T-helper 1 cell (primary cell): ENCODE measurements at places on chromosomes 1 and 21.
A peak's percentile ranks its signal among the peaks of the same experiment; 100 is the strongest.

DNA sequence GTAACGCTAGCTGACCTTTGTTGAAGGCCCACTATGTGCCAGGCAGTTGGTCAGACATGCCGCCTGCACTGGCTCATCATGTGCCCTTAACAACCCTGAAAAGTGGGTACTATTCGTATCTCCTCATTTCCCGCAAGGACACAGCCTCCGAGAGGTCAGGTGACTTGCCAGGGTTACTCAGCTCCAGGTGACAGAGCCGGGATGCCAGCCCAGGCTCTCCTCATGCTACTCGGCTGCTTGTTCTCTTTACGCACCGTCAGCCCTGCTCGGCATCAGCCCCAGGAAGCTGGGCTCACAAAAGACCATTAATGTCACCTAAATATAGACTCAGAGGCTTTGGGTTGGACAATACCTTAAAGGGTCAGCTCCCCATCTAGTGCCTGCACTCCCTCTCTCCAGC, 29.0 kb downstream of the GRHL3 start:
- DNase-seq, result no peak

GRCh38 chr1:199878823-199879222, 148.7 kb upstream of the NR5A2 start:
- no peak for DNase-seq

- no peak for DNase-seq
Observed at GRCh38 chr1:113858418-113858817, 13.1 kb downstream of the PTPN22 start.

DNA sequence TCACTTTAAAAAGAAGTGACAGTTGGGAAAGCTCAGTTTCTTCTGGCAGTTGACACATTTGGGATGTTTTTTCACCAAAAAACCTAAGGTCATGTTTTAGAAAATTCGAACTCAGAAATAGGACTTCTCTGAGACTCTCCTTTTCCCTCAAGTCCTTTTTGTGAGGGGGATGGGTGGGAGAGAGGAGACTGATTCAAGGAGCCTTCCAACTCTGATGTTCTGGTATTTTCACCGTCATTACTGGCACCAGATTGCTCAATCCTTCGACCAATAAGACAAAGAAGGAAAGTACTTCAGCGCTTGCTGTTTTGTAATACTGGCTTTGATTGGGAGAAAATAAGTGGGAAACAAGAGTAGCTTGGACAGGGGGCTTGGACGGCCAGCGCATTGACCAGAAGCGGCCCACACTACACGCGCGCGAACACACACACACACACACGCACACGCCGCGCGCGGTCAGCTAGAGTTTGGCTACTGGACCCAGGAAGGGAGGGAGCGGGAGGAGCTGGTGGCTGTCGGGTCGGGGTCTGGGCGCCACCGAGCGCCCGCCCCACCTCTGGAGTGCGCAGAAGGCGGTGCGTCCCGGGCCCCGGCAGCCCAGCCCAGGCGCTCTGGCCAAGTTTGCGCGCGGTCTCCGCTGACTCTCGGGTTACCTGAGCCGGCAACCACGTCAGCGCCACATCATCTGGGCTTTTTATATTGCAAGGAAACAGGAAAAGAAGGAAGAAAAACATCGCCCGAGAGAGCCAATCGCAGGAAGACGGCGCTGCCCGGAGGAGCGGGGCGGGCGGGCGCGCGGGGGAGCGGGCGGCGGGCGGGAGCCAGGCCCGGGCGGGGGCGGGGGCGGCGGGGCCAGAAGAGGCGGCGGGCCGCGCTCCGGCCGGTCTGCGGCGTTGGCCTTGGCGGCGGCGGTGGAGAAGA, at the start of gene KCNK1:
Gene KCNK1 (plus strand): TSS at position 855 of the 921 bp plus-strand sequence. CDS start 66 bp downstream, at position 921.
- DNase-seq, result no peak

GRCh38 chr1:94953746-94954145, 26.8 kb upstream of the CNN3 start:
- DNase-seq, result no peak

- DNase-seq, result no peak
Observed at GRCh38 chr1:89556726-89557444, 32.3 kb downstream of the LRRC8B start.

GRCh38 chr1:31754397-31754796, 9.7 kb downstream of the ADGRB2 start:
- no peak for DNase-seq

GRCh38 chr1:8200317-8201115, 117.4 kb upstream of the SLC45A1 start:
- DNase-seq, result no peak

DNA sequence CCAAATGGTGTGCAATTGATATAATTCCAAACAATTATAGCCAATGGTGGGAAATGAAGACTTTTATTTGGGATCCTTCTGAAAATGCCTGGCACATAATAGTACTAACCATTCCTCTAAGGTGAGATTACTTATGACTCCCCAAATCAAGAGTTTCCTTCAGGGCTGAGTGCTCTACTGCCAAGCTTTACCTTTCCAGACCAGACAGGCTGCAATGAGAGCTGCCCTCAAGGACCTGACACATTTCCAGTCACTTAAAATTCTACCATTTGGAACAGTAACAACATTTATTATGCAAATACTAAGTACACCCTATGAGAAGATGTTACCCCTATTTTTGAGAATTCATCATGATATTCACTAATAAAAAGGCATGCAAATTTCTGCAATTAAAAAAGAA, 21.1 kb downstream of the PAXBP1 start:
- no peak for DNase-seq

DNA sequence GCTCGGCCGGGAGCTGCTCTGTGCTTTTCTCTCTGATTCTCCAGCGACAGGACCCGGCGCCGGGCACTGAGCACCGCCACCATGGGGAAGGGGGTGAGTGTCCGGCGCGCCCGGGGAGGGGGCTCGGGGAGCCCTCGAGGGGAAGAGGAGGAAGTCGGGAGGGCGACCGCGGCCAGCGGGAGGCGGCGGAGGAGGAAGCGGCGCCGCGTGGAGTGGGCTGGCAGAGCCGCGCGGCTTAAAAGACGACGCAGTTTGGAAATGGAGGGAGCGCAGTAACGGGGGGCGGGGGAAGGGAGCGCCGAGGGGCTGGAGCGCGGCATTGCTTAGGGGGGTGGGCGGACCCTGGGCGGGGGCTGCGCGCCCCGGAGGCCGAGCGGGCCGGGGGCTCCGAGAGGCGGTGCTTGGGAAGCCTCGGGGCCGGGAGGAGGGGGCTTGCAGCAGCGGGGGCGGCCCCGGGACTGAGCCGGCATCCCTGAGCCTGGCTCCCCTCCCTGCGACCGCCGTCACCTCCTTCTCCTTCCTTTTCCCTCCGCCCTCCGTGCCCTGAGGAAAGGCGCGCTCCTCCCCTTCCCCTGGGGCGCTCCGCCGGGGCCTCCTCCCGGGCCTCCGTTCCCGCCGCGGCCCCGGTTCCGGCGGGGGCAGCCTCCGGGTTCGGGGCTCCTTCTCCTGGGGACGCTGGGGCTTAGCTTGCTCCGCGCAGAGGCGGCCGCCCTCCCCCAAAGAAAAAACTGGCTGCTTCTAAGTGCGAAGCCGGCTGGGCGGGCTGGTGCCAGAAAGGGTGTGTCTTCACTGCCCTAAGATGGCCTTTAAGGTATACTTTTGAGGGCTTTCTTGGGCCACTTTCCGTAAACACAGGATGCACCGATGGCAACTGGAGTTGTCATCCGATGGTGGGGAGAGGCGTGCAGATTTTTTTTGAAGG, 648 bp downstream of the ATP1A1 start:
- peak; percentile 50 for DNase-seq

GRCh38 chr21:33966324-33966949, 50.8 kb upstream of the ATP5PO start:
- DNase-seq, result no peak

DNA sequence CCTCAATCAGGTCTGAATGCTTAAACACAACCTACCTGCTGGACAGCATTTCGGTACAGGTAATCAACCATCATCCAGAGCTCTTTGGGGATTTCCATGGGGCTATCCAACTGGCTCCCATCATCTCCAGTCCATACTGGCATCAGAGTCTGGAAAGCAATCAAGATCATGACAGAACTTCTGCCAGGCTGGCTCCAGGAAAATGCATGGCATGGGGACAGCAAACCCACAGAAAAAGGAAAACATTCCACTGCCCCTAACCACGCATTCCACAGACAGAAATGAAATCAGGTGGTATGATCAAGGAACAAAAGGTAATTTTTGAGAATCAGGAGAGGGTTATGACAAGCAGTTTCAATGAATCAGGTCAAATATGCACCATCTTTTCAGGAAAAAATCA, 9.1 kb upstream of the MTF1 start:
- no peak for DNase-seq

- DNase-seq, result no peak
Observed at GRCh38 chr1:173925306-173926242, 8.4 kb upstream of the SERPINC1 start.

DNA sequence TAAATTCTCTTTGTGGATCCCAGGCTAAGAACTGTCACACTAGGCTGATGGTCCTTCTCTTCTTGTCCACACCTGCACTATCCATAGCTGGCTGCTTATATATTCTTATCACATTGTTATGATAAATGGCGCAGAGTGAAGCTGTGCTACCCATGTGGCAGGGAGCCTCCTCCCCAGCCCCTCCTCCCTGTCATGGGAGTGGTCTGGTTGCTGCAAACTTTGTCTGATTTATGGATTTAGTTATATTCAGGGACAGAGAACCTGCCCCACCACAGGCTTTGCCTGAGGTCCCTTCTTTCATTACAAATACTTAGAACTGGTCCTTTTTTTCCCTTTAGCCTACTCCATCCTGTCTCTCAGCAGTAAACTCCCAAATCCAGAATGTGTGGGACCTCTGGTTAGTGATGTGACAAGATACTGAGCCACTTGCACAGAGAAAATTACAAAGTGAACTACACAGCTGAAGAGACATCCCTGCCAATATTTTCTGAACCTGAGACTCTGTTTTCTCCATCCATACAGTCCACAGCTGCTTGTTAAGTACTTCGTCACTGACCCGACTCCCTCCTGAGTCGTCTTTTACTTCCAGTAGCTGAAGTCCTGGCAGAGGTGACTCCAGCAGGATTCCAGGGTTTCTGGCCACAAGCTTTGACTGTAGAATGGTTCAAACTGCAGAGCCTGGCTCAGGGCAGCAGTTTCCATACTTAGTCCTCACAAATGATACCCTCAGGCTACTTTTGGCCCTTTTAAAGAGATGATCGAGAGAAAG, 37.6 kb downstream of the PTGFRN start:
- no peak for DNase-seq

GRCh38 chr21:36698981-36699545, at the start of gene SIM2:
SIM2 (plus strand) TSS chr21:36699115; CDS start chr21:36699747, 632 bp downstream.
- no peak for DNase-seq

GRCh38 chr1:177907000-177907399, 62.9 kb downstream of the SEC16B start:
- no peak for DNase-seq

DNA sequence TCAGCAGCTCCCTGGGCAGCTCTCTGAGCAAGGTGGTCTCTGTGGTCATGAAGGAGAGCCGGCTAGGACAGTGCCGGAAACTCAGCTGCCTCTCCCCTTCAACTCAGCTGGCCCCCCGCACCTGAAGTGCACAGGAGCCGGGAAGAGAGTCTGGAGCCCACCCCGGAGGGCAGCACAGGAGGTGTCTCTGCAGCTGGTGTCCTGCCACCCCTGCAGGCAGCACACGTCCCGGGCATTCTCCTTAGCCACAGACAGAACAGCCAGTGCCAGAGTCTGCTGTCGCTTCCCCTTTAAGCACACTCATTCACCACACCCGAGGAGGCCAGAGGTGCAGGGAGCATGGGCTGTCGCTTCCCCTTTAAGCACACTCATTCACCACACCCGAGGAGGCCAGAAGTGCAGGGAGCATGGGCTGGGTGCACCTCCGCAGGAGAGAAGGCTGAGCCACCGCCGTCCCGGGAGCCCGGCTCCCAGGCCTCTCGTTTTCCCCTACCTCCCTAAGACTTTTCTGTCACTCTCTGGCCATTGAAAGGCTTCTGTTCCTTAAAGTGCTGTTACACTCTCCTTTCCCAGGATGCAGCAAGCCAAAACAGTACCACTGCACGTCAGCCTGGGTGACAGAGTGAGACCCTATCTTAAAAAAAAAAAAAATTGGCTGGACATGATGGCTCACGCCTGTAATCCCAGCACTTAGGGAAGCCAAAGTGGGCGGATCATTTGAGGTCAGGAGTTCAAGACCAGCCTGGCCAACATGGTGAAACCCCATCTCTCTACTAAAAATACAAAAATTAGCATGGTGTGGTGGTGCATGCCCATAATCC, 16.9 kb upstream of the SAMD11 start:
- no peak for DNase-seq

DNA sequence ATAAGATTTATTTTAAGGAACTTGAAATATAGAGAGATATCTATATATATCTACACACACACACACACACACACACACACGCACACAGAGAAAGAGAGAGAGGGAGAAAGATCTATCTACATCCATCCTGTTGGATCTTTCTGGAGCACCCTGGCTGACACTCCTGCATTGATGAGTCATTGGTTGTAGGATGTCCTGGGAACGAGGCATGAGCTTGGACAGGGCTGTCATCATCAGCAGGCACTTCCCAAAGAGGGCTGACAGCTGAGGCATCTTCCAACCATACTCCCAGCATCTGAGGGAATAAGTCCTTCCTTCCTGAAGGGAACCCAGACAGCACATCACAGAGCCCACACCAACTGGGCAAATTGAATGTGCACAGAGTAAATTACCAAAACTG, 99.1 kb upstream of the ERG start:
- DNase-seq, result no peak

DNA sequence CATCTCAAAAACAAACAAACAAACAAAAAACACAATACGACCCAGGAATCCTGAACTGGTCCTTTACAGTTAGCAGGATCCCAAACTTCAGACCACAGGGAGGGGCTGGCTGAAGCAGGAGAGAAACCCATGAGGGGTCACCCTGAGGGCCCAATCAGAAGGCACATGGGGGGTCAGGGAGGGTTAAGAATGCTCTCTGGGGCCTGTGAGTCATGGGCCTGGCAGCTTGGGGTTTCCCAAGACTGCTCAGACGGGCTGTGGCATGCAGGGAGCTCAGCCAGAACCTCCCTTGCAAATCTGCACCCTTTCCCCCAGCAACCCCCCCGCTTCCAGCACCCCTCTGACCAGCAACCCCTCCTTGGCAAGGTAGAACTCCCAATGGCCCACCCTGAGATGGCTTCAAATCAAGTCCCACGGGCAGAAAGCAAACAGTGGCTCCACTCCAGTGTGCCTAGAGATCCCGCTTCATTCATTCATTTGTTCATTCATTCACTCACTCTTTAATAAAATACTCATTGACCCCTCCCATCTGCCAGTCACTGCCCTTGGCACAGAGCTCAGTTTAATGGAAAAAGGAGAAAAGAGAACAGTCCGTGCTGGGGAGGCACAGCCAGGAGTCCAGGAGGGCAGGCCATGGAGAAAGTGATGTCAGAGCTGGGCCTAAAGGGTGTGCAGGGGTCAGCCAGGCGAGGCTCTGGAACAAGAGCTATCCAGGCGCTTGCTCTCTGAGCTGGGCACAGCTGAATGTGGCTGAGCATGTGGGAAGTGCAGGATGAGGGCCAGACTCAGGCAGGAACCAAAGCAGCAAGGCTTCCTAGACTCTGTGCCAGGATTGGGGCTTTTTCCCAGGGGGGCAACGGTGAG, 8.2 kb downstream of the UQCRHL start:
- DNase-seq, result no peak

DNA sequence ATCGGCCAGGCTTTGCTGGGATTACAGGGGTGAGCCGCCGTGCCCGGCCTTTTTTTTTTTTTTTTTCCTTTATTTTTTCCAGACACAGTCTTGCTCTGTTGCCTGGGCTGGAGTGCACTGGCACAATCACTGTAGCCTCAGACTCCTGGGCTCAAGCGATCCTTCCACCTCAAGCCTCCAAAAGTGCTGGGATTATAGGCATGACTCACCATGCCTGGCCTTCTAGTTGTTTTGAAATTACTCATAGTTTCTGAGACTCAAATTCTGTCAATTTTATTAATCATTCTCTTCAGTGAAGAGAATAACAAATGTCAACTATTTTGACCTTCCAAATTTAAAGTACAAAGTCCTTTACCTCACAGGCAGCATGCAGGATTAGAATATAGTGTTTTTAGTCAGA, 374.5 kb downstream of the PLA2G4A start:
- no peak for DNase-seq
